Esophagus mucosa (tissue), 1 donor: ENCODE measurements at places on chromosomes 4 and X.

- ATAC-seq = peak; percentile 57
Measured at GRCh38 chr4:15778289-15779241, at the start of gene CD38. CD38 (plus strand) TSS chr4:15778328; CDS start chr4:15778415, 87 bp downstream.

- no peak for ATAC-seq
Measured at GRCh38 chrX:107054978-107055377, 55.0 kb upstream of the MORC4 start.

GRCh38 chr4:34170946-34171345, 2073.4 kb downstream of the ARAP2 start:
- no peak for ATAC-seq

DNA sequence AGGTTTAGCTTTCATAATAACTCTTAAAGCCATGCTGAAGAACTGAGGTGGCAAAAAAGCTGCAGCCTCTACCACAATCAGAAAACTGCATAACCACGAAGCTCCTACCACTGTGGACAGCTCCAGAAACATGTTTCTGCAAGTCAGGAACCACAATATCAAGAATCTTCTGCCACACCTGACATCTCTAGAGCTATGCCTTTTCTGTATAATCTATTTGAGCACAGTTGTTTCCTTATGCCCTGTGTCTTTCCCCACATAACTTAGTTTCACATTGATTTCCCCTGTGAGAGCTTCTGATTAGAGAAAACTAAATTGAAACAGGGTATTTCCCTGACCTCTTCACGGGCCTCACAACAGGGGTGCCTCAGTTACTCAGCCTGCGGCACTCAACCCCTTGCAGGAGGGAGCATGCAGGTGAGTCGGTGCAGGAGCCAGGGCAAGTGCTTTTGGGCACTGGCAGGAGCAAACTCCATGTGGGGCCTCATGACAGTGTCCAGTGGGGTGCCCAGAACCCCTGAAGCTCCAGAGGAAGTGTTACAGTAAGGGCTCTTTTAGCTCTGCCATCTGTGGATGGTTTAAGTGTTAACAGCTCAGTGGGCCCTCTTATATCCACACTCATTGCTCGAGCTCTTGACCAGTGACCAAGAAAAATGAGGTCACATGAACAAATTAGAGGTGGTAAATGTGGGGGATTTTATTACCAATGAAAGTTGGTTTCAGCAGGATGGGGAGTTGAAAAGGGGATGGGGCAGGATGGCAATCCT, 132.8 kb upstream of the BMP3 start:
- ATAC-seq = no peak

- ATAC-seq = no peak
Measured at GRCh38 chr4:54614149-54614548, 43.6 kb upstream of the KIT start.

DNA sequence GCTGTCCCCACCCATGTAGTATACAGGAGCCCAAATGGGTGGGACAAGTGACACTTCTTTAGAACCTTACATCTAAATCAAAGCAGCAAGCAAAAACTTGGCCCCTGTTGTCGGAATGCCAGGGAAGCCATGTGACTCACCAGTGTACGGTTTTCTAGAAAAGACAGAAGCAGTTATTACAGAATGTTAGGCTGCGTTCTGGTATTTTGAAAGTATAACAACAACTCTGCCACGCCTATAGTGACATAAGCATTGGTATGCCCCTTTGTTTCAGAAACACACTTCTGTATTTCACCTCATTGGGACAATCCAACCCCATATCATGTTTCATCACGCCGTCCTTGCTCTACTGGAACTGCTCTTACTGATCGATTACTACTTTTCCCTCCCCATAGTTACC, 14.8 kb downstream of the PDHA1 start:
- no peak for ATAC-seq

DNA sequence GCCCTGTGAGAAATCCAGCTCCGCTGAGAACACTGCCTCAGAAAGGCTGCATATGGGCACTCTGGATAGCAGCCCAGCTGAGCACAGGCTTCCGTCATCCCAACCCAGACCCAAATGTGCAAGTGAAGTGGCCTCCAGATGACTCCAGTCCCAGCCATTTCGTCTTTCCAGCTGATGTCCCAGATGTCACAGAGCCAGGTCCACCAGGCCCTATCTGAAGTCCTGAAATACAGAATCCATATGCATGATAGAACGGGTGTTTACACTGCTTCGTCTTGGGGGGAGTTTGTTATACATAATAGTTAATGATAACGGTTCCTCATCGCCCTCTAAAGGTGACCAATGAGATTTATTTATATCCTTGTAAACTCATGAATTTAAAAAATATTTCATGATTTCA, 72.6 kb upstream of the TRIM2 start:
- ATAC-seq = no peak

- ATAC-seq = no peak
Measured at GRCh38 chrX:153802513-153803045, 8.1 kb downstream of the SSR4 start.

DNA sequence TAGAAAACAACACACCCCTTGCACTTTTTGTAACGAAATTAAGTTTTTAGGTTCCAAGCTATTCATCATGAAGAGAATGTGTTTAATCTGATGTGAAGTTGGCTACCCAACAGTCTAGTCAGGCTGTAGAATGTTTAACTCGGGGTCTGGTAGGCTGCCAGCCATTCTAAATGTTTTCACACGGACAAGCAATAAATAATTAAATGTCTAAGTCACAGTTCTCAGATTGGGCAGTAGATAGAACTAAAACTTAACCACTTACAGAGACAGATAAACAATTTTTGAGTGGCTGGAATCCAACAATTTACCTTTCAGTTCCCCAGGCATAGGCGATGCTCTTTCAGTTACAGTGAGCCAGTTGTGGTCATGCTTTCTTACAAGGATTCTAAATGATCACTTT, 66.5 kb downstream of the CHIC2 start:
- ATAC-seq = no peak

- ATAC-seq = no peak
Measured at GRCh38 chrX:74291577-74291963, 12.4 kb upstream of the ZCCHC13 start.

DNA sequence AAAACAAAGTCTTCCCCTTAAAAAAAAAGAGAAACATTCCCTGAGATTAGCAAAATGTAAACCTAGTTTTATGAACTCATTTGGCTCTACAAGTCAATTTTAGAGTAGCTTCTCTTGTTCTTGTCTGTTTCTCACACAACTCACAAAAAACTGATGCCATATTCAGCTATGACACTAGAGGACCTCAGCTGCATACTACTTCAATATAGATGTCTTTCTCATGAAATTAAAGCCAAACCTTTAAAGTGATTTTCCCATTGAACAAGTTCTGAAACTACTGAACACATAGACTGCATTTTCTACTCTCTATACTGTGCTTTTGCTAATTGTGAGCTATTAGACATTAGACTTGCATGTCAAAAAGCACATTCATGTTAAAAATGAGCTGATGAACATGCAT, 49.8 kb downstream of the TBCK start:
- no peak for ATAC-seq

DNA sequence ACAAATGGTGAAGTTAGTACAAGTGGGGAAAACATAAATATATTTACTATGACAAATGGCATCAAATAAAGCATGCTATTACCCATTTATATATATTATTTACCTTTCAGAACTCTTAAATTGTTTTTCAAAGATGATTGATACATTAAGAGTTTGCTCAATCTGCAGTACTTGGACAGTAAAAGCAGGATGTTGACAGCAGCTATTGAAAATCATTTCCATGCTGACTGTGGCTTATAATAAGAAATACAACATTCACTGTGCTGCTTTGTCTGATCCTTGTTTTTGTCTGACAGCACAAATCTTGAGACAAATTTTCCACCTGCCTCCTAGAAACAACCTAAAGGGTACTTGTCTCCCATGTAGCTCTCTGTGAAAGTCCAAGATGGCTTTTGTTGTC, 134.1 kb upstream of the FAT1 start:
- ATAC-seq = no peak
